ENCODE measurements at places on chromosomes 6 and 20.

- DNase-seq: peak; percentile 74
These were observed 58.7 kb downstream of the VAPB start for GRCh38 chr20:58447511-58448391.

- no peak for DNase-seq
These were observed 775.8 kb downstream of the MAFB start for GRCh38 chr20:39913274-39913673.

- no peak for DNase-seq
These were observed 14.2 kb downstream of the SLX4IP start for GRCh38 chr20:10449270-10449669.

- DNase-seq: no peak
These were observed 246.0 kb upstream of the FLRT3 start for GRCh38 chr20:14583413-14583812.

DNA sequence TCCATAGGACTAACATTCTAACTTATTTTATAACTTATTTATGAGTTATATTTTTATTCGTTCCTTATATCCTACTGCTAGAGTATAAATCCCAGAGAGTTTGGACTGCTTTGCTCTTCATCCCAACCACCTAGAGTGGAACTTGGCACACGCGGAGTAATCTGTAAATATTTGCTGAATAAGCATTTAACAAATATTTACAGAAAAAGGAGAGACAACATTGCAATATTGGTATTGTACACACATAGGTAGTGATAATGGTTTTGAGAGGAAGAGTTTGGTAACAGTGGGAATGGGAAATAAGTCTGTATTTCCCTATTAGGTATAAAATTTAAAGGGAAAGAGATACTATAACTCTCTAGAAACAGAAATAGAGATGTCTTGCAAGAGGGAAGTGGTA lies 634.8 kb upstream of the CITED2 start:
- no peak for DNase-seq

DNA sequence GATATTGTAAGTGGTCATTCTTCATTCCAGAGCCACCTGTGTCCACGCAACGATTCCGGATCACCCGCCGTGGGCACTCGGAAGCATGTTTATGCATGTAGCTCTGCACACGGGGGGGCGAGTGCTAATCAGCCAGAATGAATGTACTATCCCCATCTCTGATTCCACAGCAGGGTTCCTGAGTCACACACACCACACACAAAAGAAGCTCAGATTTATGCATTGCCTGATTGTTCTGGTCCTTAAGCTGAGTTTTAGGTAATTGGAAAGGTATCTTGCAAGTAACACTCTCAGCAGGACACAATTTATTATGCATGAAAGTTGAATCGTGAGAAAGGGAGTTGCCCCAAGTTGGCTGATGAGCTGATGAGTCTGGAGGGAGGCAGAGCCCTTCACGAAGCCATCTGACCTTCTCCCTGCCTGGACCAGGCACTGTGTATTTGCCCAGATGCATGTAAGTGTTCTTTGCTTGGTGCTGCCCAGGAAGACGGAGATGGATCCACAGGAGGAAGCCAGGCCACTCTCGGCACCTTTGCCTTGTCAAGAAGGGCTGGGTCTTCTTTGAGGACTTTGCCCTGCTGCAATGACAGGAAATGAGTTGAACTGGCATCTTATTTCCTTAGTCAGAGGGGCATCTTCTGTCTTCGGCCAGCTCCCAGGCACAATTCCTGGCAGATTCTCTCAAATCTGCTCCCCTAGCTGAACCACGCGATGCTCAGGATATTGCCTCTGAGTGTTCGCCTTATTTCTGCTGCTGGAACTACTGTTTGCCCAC lies 141.1 kb downstream of the SYNDIG1 start:
- no peak for DNase-seq

DNA sequence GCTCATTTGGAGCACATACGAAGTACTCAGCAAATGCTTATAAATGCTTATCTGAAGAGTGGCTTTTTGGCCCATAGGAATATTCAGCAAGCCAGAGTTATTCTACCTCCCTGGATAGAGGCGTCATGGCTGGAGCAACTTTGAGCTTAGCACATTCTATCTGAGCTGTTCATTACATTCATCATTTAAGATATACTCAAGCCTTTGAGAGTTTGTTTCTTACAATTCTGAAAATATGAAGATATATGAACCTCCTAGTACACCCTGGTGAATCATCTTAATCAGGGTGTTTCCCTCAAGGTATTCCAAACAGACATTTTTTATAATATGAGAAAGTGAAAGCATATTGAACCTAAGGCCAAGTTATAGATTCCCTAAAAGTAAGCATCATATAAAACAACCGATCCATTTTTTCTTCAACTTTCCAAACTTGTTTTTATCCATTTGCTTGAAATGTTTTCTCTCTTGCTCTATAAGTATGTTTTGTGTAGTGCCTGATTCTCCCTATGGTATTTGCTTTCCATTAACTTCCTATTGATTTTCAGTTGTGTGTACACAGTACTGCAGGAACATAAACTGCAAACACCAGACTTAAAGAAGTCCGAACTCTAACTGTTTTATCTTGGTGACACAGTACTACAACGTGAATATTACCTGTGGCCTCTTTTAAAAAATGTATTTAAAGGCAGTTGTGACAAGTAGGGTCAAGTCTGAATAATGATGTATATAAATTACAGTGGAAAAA lies 139.7 kb upstream of the PTPRK start:
- DNase-seq: no peak

- no peak for DNase-seq
These were observed 8.6 kb downstream of the GABRR1 start for GRCh38 chr6:89208551-89208950.

DNA sequence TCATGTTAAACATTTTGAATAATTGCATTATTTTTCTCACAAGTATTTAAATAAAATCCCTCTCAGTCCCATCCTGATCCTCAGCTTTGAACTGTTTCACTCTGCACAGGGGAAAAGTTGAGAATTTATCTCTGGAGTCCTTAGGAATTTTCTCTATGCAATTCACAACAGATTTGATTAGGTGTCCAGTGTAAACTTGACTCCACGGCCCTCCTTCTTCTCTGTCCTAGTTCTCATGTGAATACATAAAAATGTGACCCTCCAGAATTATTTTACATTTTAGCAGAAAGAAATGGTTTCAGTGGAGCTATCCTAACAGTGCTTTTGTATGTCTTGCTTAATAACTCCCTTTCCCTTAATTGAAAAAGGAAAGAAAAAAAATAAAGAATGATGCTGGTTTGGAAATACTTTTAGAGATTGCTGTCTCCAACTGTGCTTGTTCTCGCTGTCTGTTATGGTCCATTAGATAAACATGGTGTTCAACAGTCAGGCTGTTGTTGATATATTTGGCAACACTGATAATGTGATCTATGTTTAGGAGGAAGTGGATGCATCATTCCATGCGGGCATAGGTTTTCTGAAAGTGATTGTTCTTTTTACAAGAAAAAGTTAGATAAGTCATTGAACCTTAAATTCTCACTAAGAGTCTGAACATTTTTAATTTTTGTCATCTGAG lies 599.4 kb upstream of the CITED2 start:
- peak; percentile 23 for DNase-seq

DNA sequence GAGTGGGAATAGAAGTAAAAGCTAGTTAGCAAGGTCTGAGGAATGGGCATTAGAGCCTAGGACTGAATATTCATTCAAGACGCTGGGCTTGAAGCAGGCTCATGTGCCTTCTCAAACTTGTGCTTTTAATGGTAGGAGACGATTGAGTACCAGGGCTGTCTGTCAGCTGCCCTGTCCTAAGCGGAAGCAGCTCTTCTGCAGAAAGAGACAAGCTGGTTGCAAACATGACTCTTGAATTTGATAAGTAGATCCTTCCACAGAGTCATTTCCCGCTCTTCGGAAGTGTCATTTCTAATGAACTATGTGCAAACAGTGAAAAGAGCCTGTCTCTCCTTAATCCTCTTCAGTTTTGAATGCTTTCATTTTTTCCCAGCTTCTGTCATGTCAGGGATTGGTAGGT lies 176.4 kb downstream of the TFAP2B start:
- no peak for DNase-seq
